ENCODE measurements at places on chromosomes 6 and 20.

GRCh38 chr6:40803897-40804702 lies 216.9 kb upstream of the LRFN2 start:
- DNase-seq = no peak

GRCh38 chr20:24277196-24277595 lies 192.2 kb upstream of the SYNDIG1 start:
- DNase-seq = no peak

GRCh38 chr20:25048519-25048952 lies 9.4 kb downstream of the ACSS1 start:
- DNase-seq = no peak

GRCh38 chr6:136918706-136919105 lies 3.4 kb upstream of the SLC35D3 start:
- DNase-seq = no peak

- no peak for DNase-seq
Measured at GRCh38 chr20:36951979-36952738, 651 bp upstream of the SAMHD1 start.

DNA sequence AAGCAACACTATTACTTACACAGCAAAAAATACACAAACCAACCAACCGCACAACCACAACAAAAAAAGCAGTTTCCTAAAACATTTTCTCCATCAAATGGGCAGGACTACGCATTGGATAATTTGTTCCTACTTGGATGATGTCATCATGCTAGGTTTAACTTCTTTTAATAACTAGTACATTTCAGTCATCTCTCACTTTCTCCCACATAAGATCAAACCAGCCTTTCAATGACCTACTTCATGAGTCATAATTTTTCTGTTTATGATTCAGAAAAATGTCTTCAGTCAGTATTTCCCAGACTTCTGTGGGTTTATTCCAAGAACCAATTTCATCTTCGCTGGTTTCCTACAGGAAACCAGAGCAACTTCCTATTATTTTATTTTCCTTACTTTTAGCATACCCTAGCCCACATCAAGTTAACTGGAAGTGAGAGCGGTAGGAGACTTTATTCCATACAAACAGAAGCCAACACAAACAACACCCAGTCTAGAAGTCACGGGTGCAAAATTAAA lies 134.2 kb downstream of the GMDS start:
- peak; percentile 90 for DNase-seq

GRCh38 chr6:46933751-46934150 lies 12.0 kb upstream of the ADGRF5 start:
- no peak for DNase-seq

- DNase-seq = peak; percentile 72
Measured at GRCh38 chr6:109441069-109441816, 719 bp downstream of the SMPD2 start.

DNA sequence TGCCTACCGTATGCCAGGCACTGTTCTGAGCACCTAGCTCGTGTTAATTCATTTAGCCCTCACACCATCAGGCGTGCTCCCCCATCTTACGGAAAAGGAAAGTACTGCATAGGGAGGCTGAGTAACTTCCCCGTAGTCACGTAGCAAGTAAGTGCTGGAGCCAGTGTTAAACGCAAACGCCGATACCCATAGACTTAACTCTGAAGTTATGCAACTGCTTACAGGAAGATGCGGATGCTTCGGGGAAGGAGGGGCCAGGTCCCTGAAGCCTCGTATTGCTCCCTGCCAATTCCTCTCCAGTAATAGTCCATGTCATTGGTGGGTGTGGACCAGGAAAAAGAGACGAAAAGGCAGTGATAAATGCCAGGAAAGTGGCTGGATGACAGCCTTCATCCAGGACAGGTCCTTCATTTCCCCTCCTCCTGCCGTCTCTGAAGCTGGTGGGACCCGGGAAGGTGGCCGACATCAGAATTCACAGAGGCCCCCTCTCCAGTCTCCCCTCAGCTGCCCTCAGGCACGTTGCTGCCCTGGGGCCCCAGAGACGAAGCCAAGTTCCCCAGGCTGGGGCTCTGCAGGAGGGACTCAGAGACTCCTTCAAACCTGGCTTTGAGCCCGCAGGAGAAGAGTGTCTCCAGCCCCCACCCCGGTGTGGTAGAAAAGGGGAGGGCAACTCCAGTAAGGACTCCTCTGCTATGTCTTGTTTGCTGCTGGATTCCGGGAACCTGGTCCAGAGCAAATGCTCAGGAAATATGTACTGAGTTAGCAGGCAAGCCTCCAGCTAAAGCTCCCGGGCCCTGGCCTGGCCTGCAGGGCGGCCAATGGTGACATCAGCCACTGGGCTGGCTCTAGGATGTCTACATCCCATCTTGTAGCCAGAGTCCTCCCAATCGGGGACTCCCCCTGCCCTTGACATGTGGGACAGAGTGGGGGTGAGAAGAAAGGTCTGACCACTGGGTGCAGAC lies 37.8 kb downstream of the RAB44 start:
- DNase-seq = peak; percentile 95

DNA sequence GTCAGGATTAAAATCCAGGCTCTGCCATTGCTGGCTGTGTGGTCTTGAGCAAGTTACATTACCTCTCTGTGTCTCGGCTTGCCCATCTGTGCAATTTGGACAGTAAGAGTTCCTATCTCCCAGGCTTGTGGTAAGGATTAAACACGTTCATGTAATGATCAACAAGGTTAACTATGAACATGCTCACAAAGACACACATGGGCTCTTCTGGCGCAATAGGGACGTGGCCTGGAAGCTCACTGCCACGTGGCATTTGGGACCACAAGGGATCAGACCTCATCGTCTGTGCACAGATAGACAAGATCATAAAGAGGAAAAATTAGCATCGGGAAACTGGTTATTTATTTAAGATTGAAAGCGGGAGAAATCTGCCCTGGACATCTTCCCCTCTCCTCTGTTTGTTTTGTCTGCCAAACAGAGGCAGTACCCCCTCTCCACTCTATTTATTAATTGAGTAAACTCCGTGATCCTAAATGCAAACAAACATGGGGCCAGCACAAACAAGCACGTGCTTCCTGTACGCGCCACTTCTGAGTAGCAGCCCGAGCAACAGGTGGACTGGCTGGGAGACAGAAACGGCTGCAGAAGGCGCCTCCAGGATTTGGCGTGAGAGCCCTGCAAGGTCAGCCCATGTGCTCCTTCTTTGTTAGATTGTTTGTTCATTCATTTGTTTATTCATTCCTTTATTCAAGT lies 95.0 kb downstream of the CDH26 start:
- no peak for DNase-seq

DNA sequence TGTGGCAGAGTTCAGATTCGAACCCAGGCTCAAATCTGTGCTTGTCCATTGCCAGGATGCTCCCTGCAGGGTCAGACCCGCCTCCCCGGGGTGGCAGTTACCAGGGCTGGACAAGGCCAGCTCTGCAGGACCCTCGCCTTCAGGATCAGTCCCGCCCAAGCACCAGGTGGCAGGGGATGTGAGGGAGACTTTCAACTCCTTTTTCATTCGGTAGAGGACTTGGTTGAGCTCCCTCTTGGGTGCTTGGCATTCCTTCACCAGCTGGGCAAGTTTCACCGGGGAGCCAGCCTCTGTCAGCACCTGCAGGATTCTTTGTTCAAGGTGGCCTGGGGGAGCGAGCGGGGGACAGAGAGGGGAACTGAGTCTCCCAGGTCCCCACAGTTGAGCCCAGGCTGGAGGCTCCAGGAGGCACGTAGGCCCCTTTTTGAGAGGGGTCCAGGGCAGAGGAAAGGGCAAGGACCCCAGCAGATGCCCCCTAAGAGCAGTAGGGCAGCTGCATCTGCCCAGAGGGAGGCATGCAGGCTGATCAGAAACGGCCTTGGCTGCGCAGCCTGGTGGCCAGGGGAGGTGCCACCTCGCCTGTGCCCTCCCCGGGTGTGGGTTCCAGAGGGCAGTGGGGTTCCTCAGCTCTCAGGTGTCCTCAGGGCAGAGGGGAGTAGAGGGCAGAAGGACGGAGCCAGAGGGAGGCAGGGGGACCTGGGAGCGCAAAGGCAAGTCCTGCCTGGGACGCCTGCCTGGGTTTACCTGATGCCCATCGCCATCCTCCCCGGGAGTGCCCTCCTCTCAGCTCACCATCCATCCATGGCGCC lies 3.9 kb downstream of the ZBP1 start:
- DNase-seq = no peak

GRCh38 chr6:43776115-43776798 lies 6.2 kb downstream of the VEGFA start:
- no peak for DNase-seq

GRCh38 chr6:160128879-160129516 lies 7.4 kb downstream of the SLC22A1 start:
- DNase-seq = no peak

DNA sequence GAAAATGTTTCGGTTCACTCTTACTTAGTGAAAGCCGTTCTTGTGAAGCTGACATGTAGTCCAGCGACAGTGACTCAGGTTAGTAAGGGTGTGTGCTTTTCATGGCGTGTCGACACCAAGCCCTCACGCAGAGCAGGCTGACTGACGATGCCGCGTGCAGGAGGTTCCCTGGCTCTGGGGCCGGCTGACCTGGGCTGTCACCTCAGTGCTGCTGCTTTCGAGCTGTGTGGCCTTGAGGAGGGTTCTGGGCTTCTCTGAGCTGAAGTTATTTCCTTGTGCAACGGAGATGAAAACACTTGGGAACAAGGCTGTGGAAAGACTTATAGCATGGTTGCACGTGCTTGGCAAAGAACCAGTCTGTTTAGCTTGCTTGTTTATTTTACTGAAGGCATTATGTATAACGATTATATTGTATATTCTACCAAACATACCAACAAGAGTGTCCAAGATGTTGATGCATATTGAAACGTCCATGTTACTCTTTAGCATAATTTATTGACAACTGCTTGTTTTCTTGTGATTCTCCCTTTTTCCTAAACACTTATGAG lies 59.2 kb downstream of the PHACTR3 start:
- no peak for DNase-seq

- DNase-seq = no peak
Measured at GRCh38 chr6:82607998-82608725, 244.5 kb downstream of the TPBG start.

GRCh38 chr20:17858450-17859001 lies 110.1 kb downstream of the SNX5 start:
- DNase-seq = no peak

DNA sequence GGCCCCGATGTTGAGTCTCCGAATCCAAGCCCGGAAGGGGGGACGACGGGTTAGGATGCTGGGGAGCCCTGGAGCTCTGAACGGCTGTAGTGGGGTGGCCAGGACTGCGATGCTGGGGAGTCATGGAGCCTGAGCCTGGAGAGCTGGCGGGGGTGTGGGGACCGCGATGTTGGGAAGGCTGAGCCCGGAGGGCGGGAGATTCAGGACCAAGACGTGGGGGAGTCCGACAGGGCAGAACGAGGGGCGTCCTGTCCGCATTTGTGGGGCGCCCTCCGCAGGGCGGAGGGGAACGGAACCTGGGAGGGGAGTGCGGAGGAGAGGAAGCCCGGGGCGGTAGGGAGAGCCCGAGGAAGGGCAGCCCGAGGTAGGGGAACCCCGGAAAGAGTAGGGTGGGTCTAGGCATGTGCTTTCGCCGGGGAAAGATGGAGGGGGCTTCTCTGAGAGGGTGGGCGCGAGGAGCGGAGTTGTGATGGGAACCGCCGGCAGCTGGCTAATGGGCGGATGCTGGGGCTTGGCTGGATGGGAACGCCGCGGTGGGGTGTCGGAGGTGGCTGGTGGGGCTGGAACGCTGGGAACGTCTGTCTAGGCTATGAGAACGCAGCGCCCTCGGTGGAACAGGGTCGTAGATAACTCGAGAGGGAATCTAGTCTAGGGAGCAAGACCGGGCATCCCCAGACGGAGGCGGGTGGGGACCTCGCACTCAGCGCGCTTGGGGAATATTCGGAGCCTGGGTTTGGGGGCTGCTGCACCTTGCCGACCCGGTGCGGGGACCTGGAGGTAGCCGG lies 684 bp downstream of the PAQR8 start:
- no peak for DNase-seq
